ENCODE measurements at places on chromosomes 13 and 19.

GRCh38 chr13:96710166-96710862 is 284.0 kb downstream of the OXGR1 start:
- no peak for DNase-seq

GRCh38 chr13:19927117-19927748 is 31.3 kb upstream of the ZMYM2 start:
- DNase-seq: no peak

GRCh38 chr19:17626456-17627015 is 61.6 kb downstream of the UNC13A start:
- no peak for DNase-seq

DNA sequence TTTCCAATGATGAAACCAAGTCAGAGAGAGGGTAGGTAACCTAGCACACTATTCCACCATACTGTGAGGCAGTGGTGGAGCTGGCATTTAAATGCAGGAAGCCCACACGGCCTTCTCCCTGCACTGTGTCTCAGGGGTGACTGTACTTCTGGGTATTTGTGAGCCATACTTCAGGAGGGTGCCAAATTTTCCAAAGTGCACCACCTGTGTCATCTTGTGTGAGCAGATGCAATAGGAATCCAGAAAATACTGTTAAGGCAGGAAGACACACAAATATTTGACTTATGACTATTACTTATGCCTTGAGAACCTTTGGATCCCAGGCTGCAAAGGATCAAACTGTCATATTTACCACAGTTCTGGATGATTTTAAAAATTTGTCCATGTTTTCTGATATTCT is 17.3 kb downstream of the ZNF229 start:
- DNase-seq: no peak

DNA sequence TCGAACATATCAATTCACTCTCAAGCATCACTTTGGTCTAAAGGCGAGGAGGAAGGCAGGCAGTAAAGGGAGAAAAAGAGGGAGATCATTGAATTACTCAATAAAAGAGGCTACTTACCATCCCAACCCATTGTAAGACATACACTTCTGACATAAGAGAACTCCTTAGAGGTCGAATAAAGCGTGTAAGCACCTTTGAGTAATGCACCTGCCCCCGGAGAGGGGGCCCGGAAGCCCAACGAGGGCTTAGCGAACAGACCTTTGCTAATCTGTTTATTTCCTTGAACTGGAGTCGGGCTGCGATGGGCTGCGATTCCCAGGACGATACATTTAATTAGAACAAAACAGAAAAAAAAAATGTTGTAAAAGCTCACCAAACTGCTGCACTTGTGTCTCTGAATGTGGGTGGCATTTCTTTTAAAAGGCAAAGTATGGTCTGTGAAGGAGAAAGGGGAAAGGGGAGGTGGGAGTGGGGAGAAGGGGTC is 3.0 kb downstream of the ZC3H4 start:
- no peak for DNase-seq

GRCh38 chr13:99421758-99422585 is 79.3 kb upstream of the TM9SF2 start:
- no peak for DNase-seq

GRCh38 chr19:47228937-47229675 is 1.9 kb downstream of the BBC3 start:
- DNase-seq: no peak

DNA sequence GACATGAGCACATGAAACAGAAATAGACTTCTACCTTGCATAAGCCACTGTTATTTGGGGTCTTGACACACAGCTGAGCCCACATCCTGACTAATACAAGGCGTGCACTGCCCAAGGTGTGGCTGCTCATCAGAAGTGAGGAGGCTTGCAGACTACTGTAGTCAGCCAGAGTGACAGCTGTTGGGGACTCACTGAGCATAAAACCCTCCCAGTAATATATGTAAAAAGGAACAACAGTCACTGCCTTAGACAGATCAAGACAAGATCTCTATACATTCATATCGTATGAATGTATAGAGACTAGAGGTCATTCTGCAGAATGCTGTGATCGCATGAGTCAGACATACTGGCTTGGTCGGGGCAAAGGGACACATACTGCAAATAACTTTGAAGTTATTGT is 4.1 kb upstream of the C1QTNF9B start:
- no peak for DNase-seq

DNA sequence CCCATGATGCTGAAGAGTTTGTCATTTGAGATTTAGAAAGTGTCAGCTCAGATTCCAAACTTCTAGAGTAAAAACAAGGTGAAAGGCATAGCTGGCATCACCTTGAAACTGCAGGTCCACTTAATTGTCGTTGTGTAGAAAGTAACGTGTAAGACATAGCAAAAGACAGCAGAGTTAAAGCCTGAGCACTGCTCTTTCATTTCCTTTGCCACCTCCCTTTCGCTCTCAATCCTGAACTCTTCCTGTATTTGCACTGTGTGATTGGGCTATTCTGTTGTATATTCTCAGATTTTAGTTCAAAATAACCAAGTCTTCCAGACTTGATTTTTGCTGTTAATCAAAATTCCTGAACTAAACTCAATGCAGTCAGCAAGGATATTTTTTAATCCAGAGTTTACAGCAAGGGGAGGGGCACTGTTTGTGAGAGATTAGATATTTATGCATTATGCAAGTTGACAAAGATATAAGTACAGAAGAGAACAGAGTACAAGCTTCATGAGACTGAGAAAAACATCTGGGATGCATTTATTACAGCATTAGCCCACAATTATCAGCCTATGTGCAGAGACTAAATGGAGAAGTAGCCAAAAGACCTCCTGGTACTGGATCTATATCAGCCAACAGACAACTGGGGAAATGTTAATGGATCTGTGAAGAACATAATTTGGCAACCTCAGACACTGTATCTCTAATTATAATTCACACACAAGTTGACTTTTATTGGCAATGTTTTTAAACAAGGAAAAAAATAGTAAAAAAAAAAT is 328.6 kb downstream of the SUCLA2 start:
- DNase-seq: no peak

DNA sequence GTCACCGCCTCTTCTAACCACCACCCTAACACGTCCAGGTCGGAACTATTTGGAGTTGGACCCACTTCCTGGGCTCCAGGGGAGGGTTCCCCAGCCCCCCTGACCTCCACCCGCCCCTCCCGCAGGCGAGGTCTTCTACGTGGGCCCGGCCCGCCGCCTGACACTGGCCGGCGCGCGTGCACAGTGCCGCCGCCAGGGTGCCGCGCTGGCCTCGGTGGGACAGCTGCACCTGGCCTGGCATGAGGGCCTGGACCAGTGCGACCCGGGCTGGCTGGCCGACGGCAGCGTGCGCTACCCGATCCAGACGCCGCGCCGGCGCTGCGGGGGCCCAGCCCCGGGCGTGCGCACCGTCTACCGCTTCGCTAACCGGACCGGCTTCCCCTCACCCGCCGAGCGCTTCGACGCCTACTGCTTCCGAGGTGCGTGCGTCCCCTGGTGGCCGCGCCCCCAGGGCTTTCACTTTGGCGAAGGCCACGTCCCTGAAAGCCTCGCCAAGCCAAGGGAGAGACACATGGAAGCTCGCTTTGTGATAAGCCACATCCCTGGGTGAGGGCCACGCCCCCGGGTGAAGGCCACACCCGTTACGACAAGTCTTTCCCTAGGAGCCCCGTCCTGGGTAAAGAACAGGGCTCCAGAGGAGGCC is 13.2 kb downstream of the NCAN start:
- no peak for DNase-seq

DNA sequence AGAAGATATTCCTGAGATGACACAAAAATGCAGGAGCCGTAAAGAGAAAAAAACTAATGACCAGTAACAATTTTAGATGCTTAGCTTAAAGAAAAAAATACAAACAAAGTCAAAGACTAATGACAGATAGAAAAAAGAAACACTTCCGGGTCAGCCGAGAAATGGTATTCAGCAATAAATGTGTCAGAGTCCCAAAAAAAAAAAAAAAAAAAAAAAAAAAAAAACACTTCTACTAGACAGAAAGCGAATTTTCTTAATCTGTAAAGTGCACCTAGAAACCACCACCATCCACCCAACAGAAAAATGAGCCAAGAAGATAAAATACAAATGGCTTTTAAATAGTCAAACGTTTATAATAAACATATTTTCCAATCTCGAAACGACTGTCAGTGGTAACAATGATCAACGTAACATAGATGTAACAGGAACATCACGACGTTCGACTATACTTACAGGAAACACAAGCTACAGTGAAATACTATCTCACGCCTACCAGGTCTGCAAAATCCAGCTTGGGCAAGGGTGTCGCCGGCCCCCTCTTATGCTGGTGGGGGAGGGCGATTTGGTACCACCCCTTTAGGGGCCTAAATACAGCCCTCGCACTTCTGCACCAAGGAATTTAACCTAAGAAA is 10.6 kb downstream of the ABHD17A start:
- no peak for DNase-seq

GRCh38 chr19:49331616-49332055 is 3.6 kb upstream of the CD37 start:
- peak; percentile 49 for DNase-seq

DNA sequence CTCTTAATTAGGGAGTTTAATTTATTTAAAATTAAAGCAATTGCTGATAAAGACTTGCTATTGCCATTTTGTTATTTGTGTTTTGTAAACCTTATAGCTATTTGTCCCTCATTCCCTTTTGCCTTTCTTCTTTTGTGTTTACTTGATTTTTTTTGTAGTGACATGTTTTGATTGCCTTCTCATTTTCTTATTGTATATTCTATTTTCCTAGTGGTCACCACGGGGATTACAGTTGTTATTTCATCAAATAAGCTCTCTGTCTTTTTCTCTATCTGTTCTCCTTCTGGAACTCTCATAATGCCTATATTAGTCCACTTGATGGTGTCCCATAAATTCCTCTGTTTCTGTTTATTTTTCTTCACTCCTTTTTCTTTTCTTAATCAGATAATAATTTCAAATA is 64.4 kb upstream of the FRY start:
- no peak for DNase-seq

DNA sequence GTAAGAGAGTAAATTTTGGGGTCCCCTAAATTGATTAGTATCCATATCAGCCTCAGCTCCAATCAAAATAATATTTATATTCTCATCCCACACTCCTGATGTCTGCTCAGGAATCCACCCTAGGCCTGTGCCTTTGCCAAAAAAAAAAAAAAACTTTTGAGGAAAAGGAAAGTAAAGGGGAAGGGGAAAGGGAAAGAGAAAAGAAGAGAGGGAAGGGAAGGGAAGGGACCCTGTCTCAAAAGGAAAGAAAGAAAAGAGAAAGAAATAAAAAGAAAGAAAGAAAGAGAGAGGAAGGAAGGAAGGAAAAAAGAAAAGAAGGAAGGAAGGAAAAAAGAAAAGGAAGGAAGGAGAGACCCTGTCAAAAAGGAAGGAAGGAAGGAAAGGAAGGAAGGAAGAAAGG is 91.8 kb upstream of the CACNA1A start:
- DNase-seq: no peak

Measured in vagina (tissue), 2 donors.